Right renal cortex interstitium (tissue), 3 donors: ENCODE measurements at places on chromosomes 6 and 20. TPM values are rescaled to one million over a fixed set of nuclear protein-coding genes. Genes with fewer than 3 reads are reported as not detected.

The CDH22 gene
- not detected for polyA plus RNA-seq

The PLCB4 gene
- polyA plus RNA-seq = 13.9 TPM

- DNase-seq = no peak
These were observed 128.0 kb downstream of the RIN2 start for GRCh38 chr20:19885939-19886660.

DNA sequence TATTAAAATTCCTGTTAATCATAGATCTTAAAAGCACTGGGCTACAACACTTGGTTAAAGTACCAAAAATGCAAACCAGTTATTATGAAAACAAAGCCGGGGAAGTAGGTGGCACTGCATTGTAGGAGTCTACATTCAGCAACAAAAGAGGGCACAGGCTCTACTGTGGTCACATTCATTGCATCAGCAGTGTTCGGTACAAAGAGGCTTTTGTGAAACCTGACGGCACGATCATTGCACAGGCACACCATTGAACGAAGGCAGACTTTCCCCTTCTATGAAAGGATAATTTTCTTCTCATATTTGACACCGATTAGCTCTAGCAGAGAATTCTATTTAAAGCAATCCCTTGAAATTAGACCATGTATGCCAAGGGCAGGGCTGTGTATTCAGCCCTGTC is 44.6 kb upstream of the AGPAT4 start:
- no peak for DNase-seq

DNA sequence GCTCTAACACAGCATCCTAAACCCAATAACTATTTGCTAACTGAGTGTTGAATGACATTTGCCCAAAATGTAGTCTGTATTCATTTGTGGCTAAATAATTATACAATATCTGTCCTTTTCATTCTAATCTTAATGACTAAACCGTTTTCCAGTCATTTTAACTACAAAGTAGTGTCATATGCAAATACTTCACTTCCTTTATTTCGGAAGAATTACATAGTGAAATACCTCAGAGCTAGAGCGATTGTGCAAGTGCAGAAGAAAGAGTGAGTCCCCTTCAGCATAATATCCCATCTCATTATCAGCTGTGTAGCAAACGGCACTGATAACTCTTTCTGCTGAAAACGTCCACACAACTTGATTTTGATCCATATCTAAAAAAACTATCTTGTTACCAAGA is 66.2 kb downstream of the ROS1 start:
- DNase-seq = no peak

The MDN1 gene
- polyA plus RNA-seq = 38.6 TPM

- DNase-seq = no peak
These were observed 41.0 kb upstream of the COL21A1 start for GRCh38 chr6:56288347-56288746.

- no peak for DNase-seq
These were observed 1.8 kb downstream of the RALGAPA2 start for GRCh38 chr20:20710443-20711315.

GRCh38 chr6:54481091-54481490 is 172.8 kb downstream of the TINAG start:
- no peak for DNase-seq

The SPEF1 gene
- 2.0 TPM for polyA plus RNA-seq

- no peak for DNase-seq
These were observed 416 bp upstream of the POLR1H start for GRCh38 chr6:30060606-30061091.

The UST gene
- 11.7 TPM for polyA plus RNA-seq

GRCh38 chr20:46559685-46560440 is 9.4 kb upstream of the OCSTAMP start:
- DNase-seq = no peak

The EMILIN3 gene
- 7.8 TPM for polyA plus RNA-seq
